ENCODE measurements at places on chromosomes 16 and 17.

GRCh38 chr17:39619786-39620101 lies 7.0 kb upstream of the PPP1R1B start:
- DNase-seq = no peak

DNA sequence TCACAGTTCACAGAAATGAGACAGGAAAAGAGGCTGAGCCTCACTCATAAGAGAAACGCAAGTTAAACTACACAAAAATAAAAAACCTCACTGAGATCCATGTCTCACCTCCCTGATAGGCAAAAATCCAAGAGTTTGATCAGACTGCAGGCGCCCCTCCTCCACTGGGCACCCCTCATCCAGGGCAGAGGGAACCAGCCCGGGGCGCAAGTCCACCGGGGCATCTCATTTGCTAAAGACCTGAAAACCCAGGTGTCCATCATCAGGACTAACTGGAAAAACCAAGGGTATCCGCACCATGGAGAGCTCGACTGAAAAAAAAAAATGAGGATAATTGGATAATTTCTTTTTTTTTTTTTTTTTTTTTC lies 2.6 kb downstream of the HBZ start:
- DNase-seq = no peak

- DNase-seq = no peak
These were observed 9.0 kb downstream of the HLF start for GRCh38 chr17:55273579-55274354.

GRCh38 chr16:75319513-75320411 lies 68.3 kb upstream of the BCAR1 start:
- no peak for DNase-seq

DNA sequence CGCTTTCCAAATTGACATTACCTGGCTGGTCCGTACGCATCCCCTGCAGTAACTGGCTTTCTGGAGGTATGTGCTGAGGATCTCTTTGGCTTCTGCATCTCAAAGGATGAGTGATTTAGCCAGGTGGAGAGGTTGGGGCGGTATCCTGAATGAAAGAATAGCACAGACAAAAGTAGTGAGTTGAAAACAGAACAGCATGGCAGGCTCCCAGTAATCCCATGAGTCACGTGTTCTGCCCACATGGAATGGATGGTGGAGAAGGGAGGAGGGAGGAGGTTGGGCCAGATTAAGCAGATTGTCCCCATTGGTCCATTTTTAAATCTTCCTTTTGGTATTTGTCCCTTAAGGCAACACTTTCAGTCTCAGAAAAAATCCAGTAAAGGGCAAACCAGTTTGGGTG lies 176.0 kb downstream of the WWOX start:
- DNase-seq = no peak

GRCh38 chr17:39195568-39196160 lies 1.8 kb downstream of the CACNB1 start:
- no peak for DNase-seq

- DNase-seq = no peak
These were observed 221.3 kb downstream of the SNX29 start for GRCh38 chr16:12197812-12198211.

GRCh38 chr17:28147017-28147416 lies 104.5 kb downstream of the NLK start:
- DNase-seq = no peak

DNA sequence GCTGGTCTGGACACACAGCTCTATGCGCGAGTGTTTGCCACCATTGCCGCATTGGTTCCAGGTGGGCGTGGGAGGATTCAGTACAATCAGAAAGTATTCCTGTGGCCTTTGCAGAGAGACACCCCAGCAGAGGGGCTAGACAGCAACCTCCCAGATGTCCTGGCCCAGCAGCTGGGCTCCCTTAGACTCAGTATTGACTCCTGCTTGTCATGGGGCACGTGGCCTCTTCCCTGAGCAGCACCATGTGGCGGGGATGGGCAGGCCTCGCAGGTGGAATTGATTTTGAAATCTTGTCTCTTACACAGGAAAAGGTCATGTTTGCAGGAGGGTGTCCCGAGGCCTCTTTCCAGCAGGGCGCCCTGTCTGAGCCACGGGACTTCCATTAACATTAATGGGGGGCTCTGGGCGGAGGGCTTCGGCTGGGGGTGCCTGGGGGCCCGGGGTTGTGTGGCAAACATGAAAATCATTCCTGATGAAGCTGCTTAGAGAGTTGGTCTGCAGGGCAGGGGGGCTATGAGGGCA lies 96.4 kb downstream of the C16orf78 start:
- no peak for DNase-seq

- no peak for DNase-seq
These were observed 45.0 kb downstream of the LDHD start for GRCh38 chr16:75071621-75072020.

DNA sequence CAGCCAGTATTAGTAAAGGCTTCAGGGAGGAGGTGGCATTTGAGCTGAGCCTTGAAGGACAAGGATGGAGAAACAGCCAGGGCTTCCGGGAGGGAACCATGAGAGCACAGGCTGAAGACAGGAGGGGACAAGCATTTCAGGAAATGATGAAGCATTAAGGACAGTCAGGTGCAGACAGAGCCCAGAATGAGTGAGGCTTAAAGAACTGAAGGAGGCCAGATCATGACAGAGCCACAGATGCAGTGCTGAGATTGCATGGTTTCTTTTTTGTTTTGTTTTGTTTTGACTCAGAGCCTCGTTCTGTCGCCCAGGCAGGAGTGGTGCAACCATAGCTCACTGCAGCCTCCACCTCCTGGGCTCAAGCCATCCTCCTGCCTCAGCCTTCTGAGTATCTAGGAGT lies 211.5 kb downstream of the SOX9 start:
- DNase-seq = no peak

DNA sequence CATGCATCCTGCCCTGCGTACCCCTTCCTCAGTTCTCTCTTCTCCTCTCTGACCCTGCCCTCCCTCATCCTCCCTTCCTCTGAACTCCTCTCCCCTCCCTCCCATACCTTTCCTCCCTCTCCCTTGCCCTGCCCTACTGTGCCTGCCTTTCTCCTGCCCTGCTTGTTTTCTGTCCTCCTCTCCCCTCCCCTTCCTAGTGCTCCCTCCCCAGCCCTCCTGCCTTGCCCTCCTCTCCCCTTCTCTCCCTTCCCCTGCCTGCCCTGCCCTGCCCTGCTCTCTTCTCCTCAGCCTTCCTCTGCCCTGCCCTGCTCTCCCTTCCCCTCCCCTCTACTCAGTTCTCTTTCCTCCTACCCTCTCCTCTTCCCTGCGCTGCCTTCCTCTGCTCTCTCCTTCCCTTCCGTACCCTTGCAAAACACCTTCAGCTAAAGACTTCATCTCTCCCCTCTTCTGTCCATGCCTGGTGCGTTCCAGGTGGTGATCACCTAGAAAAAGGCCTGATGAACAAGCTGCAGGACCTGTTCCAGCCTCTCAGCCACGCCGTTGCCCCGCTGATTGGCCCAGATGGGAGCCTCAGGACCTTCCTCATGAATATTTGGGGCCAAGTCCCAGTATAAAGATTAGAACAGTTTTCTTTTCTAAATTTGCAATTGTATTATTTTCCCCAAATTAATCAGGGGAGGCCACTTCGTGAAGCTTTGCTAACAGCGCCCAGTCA lies 290.5 kb downstream of the CPPED1 start:
- DNase-seq = no peak

- DNase-seq = no peak
These were observed 32.2 kb upstream of the CHMP6 start for GRCh38 chr17:80959330-80960036.

GRCh38 chr16:87160234-87160636 lies 157.0 kb downstream of the C16orf95 start:
- no peak for DNase-seq

- no peak for DNase-seq
These were observed 62.4 kb downstream of the SNX11 start for GRCh38 chr17:48169926-48170325.

DNA sequence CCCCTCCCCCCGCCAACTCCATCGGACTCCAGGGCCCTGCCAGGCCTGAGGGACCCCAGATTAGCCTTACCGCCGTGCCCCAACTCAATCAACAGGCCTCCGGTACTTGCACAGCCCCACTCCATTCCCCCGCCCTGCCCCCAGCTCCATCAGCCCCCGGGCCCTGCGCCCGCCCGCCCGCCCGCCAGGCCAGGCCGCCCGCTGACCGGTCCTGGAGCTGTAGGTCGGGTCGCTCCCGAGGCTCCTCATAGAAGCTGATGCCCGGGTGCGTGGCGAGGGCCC lies 308 bp downstream of the GTF3C1 start:
- no peak for DNase-seq

DNA sequence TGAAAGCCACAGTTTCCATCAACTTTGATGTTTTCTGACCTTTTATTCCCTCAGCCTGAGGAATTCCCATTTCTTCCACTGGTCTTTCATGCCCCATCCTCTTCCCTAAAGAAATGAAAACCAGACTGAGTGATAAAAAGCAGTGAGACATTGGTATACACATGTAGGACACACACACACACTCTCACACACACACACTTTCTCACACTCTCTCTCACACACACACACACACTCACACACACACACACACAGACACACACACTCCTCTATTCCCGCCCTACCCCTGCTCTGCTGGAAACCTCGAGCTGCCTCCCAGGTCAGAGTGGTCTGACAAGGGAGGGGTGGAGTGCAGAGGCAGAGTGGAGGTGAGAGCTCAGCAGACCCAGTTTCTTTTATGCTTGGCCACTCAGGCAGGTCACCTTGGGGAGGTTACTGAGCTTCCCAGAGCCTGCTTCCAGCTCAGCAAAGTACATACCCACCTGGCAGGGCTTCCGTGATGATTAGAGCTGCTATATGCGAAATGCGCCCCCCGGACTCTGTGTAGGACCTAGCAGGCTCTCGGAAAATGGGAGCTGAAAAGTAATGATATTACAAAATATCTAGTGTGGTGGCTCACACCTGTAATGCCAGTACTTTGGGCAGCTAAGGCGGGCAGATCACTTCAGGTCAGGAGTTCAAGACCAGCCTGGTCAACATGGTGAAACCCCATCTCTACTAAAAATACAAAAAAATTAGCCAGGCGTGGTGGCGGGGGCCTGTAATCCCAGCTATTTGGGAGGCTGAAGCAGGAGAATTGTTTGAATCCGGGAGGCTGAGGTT lies 30.7 kb downstream of the CCR7 start:
- no peak for DNase-seq

GRCh38 chr16:50099957-50100648 lies 34.3 kb downstream of the HEATR3 start:
- no peak for DNase-seq

- no peak for DNase-seq
These were observed 35.9 kb upstream of the ACSM2B start for GRCh38 chr16:20611975-20612481.

DNA sequence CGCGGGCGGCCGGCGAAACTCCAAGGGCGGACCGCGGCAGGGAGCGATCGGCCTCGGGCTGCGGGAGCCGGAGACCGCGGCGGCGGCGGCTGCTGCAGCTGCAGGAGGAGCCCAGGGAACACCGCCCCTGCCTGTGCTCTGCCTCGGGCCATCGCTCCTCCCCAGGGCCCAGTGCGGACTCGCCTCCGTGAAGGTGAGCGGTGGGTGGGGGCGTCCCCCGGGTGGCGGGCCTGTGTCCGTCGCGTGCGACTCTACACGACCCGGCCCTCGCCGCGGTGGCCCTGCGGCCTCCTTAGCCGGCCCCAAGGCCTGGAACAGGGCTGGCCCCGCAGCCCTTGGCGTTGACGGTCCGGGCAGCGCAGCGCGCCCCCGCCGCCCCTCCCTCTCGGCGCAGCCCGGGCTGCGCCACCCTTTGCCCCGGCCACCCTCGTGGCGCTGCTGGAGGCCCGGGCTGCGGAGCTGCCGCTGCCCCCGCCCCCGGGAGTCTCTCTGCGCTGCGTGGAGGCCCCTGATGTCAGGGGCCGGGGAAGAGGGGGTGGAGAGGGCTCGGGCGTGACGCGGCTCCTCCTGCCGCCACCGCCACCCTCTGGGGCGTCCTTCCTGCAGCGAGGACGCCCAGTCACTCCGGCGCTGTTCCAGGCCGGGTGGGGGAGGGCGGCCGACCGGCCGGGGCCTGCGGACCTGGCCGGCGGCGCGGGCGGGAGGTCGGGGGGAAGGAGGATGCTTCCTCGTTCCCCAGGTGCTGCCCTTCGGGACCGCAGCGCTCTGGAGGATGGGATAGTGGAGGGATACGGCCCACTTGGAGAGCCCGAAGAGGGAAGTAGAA lies 485 bp downstream of the DYNLL2 start:
- DNase-seq = peak; percentile 23

DNA sequence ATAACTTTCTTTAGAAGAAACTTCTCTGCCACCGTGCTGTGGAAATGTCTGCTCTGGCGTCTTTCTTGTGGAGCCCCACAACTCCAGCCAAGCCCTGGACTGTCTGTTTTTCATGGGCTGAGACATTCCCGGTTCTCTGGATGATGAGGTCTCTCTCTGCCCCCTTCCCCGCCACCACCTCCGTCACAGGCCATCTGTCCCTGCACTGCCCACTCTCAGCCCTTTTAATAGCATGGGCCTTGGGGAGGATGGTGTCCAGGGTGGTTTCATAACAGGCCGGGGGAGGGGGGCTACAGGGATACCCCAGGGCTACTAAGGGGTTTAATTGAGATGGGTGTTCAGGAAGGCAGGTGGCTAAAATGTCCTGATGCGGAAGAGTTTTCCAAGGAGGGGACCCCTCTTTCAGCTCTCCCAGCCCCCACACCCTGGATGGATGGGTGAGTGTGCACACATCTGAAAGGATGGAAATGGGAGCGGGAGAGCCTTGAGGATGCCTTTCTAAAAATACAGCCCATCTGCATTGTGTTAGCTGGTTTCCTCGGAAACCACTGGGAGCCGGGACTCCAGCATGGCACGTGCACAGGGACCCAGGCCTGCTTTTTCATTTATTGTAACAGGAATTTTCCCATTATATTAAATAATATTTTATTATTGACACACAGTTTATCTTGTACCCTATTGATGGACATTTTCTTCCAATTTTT lies 14.6 kb upstream of the NDRG4 start:
- DNase-seq = no peak

DNA sequence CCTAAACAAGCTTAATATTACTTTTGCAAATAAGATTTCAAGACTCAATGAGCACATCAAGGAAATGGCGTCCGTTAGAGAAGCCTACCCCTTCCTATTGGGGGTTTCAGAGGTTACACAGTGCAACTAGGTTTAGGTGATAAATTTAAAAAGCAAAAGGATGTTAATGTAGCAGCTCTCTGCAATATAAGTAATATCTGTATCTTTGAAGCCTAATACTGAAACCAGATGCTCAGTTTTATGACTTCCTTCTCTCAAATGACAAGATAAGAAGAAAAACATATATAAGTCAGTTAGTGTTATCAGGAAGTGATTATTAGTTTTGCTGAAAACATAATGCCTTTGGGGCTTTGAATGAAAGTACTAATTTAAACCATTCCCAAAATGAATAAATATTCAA lies 54.3 kb upstream of the MED13 start:
- DNase-seq = no peak

DNA sequence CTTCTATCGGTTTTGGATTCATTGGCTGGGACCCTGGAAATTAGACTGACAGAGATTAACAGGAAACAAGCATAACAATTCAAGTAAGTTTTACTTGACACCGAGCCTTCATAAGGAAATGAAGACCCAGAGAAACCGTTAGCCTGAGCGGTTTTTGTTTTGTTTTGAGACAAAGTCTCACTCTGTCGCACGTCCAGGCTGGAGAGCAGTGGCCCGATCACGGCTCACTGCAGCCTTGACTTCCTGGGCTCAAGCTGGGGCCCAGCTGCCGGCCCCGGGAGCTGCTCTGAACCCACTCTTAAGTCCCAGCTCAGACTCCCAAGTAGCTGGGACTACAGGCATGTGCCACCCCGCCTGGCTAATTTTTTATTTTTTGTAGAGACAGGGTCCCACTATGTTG lies 321.3 kb downstream of the SEC14L1 start:
- DNase-seq = no peak

Data from stimulated activated CD4-positive, alpha-beta T cell treated with anti-CD3 and anti-CD28 coated beads, Interleukin-1b, Interleukin-23, amount 100 ng/mL, for 1 hour (primary cell).